ENCODE measurements at places on chromosomes 1 and 21.

GRCh38 chr1:6587261-6588005 lies 7.6 kb downstream of the ZBTB48 start:
- no peak for DNase-seq

DNA sequence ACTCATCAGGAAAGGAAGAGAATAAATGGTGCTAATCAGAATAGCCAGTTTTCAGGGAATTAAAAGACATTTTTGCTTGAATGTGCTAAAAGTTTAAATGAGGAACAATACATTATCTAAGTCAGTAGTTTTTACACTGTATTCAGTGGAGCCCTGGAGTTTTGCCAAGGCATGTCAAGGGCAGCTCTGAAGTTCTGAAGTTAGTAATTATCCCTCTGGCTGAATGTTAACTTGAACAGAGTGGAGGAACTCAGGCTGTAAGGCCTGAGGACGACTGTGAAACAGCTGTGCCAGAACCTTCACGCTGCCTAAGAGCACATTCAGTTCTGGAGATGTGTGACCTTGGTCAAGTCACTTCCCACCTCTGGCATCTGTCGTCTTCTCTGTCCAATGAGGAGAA lies 68.1 kb downstream of the EDEM3 start:
- DNase-seq: no peak

- no peak for DNase-seq
Measured at GRCh38 chr1:36889478-36890226, 144.7 kb downstream of the GRIK3 start.

GRCh38 chr1:93681101-93681988 lies at the start of gene BCAR3:
BCAR3 (minus strand) TSS chr1:93681837; CDS start chr1:93674930, 6,907 bp downstream.
- DNase-seq: peak; percentile 17

GRCh38 chr1:22808676-22809483 lies 98.2 kb downstream of the EPHB2 start:
- no peak for DNase-seq

DNA sequence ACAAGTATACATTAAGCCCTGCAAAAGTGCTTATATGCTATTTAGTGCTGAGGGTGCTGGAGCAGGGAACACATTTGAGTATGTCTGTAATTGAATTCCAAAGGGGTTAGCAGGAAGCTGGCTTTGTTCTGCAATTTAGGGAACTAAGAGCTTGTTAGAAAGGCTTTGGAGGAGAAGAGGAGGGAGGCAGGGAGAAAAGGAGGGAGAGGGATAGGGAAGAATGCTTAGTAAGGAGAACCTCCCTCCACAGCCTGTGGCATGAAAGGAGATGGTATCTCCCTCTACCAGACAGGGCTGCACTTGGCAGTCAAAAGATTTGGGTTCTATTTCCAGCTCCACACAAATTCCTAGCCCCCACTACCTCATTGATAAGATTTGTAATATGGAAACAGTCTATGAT lies 217.8 kb downstream of the DAB1 start:
- no peak for DNase-seq

GRCh38 chr1:205920861-205921569 lies 22.2 kb downstream of the SLC26A9 start:
- DNase-seq: no peak

DNA sequence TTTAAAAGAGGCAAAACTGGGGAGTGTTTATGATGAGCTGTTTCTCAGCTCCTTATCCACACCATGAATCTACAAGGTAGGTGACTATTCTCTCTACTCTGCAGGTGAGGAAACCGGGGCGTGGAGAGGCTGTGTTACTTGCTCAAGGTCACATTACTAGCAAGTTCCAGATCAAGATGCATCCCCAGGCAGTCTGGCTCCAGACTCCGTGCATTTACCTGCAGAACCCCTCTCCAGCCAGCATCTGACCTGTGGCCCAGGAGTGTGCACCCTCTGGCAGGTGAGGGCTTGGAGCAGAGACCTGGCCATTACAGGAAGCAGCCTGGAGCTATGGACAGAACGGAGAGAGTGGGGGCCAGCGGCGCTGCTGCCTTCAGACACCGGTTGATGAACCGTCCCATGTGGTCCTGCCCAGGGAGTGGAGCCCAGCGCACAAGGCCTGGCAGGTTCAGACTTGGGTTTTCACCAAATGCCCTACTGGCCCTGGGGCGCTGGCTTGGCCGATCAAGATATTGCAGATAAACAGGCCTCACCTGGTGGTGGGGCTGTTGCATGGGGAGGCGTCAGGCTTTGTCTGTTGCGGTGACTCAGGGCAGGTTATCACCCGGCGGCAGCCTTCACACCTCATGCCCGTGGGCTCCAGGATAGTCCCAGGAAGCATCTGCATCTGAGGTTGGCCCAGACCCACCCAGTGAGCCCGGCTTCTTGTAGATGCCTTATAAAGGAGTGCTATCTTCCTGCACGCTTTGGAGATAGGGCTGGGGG lies 29.2 kb upstream of the WNT4 start:
- no peak for DNase-seq

DNA sequence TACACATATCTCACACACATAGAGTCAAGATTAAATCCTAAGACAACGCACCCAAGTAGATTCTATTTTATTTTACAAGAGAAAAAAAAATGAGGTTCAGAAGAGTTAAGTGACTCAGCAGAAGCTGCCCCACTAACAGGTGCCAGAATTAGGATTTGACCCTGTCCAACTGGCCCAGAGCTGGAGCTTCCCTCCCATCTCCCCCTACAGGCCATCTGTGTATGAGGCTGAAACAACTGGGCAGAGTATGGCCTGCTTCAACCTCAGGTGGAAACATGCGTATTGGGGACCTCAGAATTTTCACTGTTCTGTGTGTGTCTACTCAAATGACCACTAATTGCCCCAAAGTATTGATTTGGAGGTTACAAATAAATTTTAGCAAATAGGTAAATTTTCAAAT lies 29.9 kb downstream of the PSMG1 start:
- DNase-seq: no peak

DNA sequence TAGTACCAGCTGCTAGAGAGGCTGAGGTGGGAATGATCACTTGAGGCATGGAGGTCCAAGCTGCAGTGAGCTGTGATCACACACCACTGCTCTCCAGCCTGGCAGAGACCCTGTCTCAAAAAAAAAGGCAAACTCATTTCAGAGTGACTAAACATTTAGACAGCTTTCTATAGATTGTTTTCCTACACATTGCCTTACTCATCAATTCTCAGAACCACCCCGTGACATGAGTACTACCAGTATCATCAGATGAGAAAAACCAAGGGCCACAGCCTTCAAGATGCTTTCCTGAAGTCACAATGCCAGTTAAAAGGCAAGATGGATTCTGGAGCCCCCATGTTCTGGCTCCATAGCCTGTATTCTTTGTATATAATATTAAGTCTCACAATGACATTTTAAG lies 22.4 kb upstream of the SMPDL3B start:
- DNase-seq: no peak

GRCh38 chr1:46547481-46548383 lies 3.7 kb downstream of the KNCN start:
- DNase-seq: no peak

DNA sequence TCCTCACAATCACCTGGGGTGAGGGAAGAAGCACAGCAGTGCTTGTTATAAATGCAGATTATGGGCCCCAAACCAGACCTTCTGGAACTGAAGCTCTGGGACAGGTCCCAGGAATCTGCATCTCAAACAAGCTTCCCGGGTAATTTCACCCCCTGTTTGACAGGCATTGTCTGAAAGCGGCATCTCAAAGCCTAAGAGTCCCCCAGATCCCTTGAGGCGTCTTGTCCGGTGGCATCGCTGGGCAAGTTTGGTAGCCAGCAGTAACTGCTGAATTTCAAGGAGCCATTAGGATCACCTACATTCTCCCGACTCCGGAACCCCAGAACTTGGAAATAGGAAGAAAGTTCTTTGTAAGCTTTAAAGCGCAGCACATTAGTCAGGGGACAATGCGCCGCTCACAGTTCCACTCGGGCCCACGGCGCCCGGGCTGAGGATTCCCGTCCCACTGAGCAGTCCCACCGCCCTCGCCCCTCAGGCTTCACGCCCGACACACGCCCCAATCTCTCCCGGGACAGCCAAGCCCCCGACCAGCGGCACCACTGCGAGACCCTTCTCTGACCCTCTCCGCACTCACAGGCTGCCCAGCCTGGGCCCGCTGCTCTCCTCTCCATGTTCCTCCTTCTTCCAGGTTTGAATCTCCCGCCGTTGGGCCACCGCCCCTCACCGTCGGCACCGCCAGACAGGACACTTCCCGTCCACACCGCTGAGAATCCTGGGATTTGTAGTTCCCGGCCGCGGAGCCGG lies at the start of gene IQGAP3:
IQGAP3 (minus strand) TSS at position 647 of the 744 bp plus-strand sequence; CDS start at position 611, 36 bp downstream.
- peak; percentile 44 for DNase-seq

- no peak for DNase-seq
Measured at GRCh38 chr1:77200806-77201205, 18.4 kb downstream of the PIGK start.

GRCh38 chr21:33230545-33231324 lies 997 bp downstream of the IFNAR2 start:
- no peak for DNase-seq

All from activated CD8-positive, alpha-beta memory T cell treated with anti-CD3 and anti-CD28 coated beads for 48 hours (primary cell).